Cerebellar cortex (tissue), 1 donor: ENCODE measurements at places on chromosomes 4 and X.

GRCh38 chr4:20899591-20899990, 199.3 kb downstream of the PACRGL start:
- no peak for DNase-seq

DNA sequence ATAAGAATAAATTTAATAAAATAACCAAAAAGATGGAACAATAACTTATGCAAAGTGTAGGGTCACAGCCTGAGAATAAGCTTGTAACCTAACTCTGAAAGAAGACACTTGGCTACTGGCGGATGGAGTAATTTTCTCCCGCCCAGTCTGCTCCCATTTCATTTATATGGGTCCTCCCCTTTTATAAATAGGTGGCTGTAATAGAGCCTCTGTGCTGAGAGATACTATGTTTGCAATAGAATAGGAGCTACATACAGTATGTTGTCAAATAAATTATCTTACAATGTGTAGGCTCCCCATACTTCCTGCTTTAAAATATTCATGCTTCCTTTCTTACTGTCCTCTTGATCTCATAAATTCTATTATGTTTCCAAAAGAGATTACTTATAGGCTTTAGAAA, 28.2 kb upstream of the RPS6KA3 start:
- no peak for DNase-seq

- no peak for DNase-seq
Measured at GRCh38 chr4:14218641-14219040, 591.1 kb upstream of the BOD1L1 start.

GRCh38 chr4:7357323-7357722, 77.4 kb downstream of the PSAPL1 start:
- DNase-seq, result no peak

DNA sequence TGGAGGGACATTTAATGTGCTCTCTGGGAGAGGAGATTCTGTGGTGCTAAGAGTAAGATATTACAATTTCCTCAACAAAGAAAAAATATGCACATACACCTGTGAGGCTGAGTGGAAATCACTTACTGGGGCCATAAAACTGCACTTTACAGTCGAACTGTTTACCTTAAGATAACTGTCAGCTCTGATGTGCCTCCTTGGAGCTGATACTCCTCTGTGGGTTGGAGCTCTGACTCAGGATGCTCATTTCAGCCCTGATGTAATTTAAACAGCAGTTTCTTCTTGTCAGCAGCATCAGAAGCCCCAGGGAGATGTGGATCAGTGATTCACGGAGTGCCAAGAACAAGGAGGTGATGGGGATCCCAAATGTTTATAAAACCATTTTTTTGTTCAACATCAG, 241.9 kb upstream of the SFRP2 start:
- DNase-seq, result no peak

DNA sequence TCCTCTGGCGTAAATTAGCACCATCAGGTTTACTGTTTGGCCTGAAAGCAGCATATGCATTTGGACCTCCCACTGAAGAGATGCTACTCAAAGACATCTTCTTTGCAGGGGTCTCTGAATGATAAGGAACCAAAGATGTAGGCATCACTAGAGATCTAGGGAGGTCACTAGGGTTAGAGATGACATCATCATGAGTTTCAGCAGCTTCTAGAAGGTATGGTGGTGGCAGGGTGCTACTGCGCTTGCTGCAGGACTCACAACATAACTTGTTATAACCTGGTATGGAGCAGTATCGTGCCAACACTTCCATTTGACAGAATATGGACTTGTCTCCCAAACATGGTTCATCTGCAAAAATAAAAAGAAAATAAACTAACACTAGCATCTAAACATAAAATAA, 251.6 kb downstream of the NPFFR2 start:
- DNase-seq, result no peak

DNA sequence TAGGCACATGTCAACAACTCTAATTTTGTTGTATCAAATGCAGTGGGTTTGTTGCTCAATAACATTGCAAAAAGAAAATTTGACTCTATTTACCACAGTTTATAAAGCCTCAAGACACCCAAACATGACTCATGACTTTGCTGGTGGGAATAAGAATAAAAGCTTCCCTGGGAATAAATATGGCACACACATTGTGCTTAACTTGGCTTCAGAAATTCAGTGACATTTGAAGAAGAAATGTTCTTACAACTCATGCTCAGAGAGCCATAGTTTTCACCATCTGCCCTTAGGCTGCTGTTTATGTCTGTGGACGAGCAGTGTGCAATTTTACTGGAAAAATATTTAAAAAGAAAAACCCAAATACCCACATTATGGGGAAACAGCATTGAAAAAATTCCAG, 60.9 kb downstream of the SPATA18 start:
- no peak for DNase-seq

- DNase-seq, result peak; percentile 28
Measured at GRCh38 chrX:51336584-51336983, 4.0 kb downstream of the NUDT10 start.

DNA sequence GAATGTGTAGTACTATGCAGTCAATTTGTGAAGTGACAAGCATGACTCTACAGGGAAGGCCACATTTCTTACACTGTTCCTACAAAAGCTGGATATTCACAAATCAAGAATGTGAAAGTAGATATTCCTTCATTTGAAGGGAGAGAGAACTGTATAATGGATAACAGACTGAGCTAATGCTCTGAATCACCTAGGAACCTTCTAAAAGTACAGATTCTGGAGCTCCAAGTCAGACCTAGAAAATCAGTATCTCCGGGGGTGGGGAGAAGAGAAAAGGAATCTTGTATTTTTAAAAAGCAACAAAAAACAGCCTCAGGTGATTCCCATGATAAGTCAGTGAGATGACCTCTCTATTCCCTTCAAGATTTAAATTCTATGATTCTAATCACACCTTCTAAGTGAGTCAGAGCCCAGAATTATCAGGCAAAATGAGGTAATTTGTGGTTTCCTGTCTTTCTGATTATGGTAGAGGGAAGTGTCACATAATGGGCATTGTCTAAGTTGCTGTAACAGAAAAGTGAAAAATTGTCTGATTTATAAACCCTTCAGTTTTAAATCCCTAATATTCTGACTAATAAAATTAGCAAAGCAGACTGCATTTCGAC, 80.9 kb downstream of the IL21 start:
- no peak for DNase-seq

DNA sequence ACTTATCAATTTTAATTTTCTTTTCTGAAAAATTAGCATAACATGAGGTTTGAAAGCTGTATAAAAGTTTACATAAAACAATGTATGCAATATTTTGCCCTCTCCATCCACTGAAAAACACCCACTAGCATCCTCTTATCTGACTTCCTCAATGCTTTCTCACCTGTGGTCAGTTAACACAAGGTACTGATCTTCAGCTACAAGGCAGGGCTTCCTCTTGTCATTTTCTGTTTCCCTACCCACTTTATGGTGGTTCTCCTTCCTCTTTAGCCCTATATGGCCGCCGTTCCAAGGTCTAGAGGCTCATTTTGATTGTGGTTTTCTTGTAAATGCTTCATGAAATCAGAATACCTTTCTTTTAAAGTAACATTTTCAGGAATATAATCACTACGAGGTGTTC, 618.6 kb upstream of the CPEB2 start:
- no peak for DNase-seq

- DNase-seq, result no peak
Measured at GRCh38 chr4:159009521-159009920, 93.4 kb upstream of the RAPGEF2 start.

- DNase-seq, result no peak
Measured at GRCh38 chr4:101279377-101279871, 67.9 kb downstream of the PPP3CA start.

GRCh38 chr4:42574870-42575430, 82.0 kb downstream of the ATP8A1 start:
- DNase-seq, result no peak

DNA sequence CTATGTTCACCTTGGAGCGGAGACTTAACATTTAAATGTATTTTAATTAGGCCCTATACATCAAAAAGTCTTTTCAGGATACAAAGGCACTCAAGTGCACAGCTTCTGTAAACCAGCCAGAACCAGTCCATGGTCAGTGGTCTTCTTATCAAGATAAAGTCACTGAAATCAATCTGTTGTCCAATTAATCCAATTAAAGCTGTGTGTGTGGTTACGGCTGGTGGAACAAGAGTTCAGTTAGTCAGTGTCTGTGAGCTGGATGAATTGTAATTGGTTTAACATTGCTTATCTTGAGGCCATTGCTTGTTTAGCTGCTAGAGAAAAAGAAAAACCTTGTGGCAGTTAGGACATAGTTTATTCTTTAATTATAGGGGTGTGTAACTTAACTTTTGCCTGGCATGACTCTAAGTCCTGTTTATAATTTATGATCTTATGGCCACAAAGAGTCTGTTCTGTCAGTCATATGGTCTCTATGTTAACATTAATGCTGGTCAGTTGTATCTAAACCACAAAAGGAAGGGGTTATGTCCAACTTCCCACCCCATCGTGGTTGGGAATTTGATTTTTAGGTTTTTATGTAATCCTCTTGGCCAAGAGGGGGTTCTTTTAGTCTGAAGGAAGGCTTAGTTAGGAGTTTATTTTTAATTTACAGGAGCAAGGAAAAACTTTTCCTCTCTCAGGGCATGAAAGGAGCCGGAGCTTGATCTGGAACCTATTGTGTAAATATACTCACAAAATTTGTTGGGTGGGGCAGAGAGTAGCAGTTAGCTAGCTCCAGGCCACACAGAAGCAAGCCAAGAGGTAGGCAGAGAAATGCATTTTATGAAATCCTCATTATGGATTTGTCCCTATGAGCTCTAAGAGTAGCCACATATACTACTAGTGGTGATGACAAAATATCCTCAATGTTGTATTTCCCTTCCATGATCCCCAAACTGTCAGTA, 665.7 kb upstream of the ACTRT1 start:
- no peak for DNase-seq

GRCh38 chr4:34720571-34720970, 1523.7 kb downstream of the ARAP2 start:
- peak; percentile 33 for DNase-seq

- DNase-seq, result no peak
Measured at GRCh38 chrX:136047969-136048368, 62.7 kb downstream of the SLC9A6 start.

- no peak for DNase-seq
Measured at GRCh38 chr4:176436293-176436973, 116.7 kb downstream of the SPCS3 start.

DNA sequence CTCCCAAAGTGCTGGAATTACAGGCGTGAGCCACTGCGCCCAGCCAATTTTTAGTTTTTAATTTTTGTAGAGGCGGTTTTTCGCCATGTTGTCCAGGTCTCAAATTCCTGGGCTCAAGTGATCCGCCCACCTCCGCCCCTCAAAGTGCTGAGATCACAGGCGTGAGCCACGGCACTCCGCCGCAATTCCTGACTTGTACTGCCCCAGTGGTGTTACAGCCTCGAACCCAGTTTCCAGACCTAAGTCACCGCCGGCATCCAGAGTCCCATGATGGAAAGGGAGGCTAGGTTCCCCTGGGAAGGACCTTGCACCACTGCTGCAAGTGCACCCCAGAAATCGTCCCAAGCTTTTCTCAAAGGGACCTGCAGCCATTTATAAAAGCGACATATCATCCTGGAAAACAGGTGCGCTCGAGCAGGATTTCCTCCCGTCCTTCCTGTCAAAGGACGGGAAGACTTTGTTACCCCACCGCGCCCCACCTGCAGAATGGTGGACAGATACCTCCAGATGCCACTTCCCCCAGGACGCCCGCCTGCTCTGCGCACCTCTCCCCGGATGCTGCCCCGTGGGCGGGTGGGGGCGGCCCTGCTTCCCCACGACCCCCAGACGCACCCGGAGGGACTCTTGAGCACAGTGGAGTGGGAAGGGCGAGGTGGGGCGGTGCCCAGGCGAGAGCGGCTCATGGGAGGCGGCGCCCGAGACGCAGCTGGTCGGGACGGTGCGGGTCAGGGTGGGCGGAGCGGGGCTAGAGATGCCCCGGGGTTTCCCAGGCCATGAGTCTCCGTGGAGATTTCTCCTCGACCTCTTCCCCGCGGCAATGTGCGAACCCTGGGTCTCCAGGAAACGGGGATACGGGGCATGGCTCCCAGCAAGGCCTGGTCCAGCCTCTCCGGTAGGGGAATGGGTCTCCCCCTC, 947 bp upstream of the RPL10 start:
- DNase-seq, result no peak

DNA sequence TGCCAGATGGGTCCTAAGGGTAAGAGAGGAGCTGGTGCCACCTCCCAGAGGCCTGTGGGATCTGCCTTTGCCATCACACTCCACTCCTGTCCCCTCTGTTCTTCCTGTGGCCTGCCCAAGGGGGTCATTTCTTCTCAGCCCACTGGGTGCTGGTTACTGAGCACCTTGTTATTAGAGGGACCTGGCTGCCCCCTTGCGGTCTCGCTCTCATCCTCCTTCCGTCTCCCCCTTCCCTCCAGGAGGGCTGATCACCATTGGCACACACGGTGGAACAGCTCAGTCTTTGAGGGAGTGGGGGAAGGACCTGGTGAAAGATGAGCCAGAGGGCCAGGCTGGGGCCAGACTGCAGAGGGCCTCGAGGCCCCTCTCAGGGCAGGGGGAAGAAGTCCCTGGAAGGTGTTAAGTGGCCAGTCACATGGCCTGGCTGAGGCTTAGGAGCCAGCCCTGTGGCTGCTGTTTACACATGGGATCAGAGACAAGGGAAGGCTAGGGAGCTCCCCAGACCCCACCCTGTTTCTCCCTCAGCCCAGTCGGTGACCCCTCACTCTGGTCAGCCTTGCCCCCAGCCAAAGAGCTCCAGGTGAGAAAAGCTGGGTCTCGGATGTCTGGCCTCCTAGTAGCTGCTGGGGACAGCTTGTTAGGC, 68.1 kb downstream of the MTMR1 start:
- no peak for DNase-seq

- DNase-seq, result no peak
Measured at GRCh38 chrX:130211415-130212186, 39.8 kb downstream of the RAB33A start.

GRCh38 chrX:28223991-28224390, 242.7 kb upstream of the DCAF8L1 start:
- no peak for DNase-seq

DNA sequence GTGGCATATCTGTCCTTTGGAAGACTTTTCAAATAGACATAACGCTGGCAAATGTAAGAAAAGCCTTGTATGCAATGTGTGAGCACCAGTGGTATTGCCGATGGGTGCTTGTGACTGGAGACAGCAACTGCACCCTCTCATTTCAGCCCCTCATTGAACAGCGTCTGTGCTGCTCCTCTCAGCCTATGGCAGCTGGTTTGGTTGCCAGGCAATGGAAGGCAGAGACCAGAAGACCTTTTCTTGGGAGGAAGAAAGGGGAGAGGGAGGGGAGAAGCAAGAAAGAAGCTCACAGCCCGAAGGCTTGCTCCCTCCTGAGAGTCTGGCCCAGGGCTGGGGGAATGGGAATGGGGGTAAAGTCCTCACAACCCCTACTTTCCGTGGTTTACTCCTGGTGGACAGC, 20.2 kb downstream of the ZCCHC13 start:
- DNase-seq, result no peak
